Activated naive CD8-positive, alpha-beta T cell treated with anti-CD3 and anti-CD28 coated beads, Interleukin-2, amount 10 ng/mL, durations not matched to agents 7 days and 5 days (primary cell): ENCODE measurements at places on chromosomes 4 and X. TPM values are rescaled to one million over a fixed set of nuclear protein-coding genes. Genes with fewer than 3 reads are reported as not detected.

- H3K4me1 ChIP-seq = peaks cover 2% of the 10 kb centered on the region
- H3K4me3 ChIP-seq = no peak overlapping the region
- no peak overlapping the region for H3K27ac ChIP-seq
- H3K36me3 ChIP-seq = no peaks in the 10 kb centered on the region
Measured at GRCh38 chr4:112127048-112127637, 18.1 kb upstream of the FAM241A start.

GRCh38 chr4:183876268-183876934 is 28.7 kb upstream of the STOX2 start:
- no peak overlapping the region for H3K4me3 ChIP-seq
- DNase-seq = no peak
- H3K27ac ChIP-seq = no peak overlapping the region
- no peaks in the 10 kb centered on the region for H3K4me1 ChIP-seq
- H3K36me3 ChIP-seq = no peaks in the 10 kb centered on the region
- peaks cover 14% of the 10 kb centered on the region for H3K27me3 ChIP-seq

GRCh38 chr4:56272927-56273326 is 114.4 kb downstream of the AASDH start:
- peaks cover 37% of the 10 kb centered on the region for H3K27me3 ChIP-seq
- H3K36me3 ChIP-seq = no peaks in the 10 kb centered on the region
- H3K4me3 ChIP-seq = no peak overlapping the region
- H3K4me1 ChIP-seq = no peaks in the 10 kb centered on the region
- DNase-seq = no peak
- H3K27ac ChIP-seq = no peak overlapping the region

GRCh38 chrX:2498781-2499302 is 1.9 kb downstream of the DHRSX start:
- no peak for DNase-seq
- H3K27me3 ChIP-seq = no peaks in the 10 kb centered on the region
- peak overlapping the region; percentile 87 for H3K27ac ChIP-seq
- peak overlapping the region; percentile 84 for H3K4me3 ChIP-seq

Gene TIGD4
- total RNA-seq = 0.47 TPM

Gene FGF16
- not detected for total RNA-seq

Gene GIMD1
- not detected for total RNA-seq

Gene ASB9
- 0.83 TPM for total RNA-seq

Gene PSAPL1
- not detected for total RNA-seq

Gene USP17L18
- not detected for total RNA-seq

Gene GPR34
- 2.7 TPM for total RNA-seq

- H3K4me1 ChIP-seq = no peaks in the 10 kb centered on the region
- H3K4me3 ChIP-seq = no peak overlapping the region
- no peaks in the 10 kb centered on the region for H3K36me3 ChIP-seq
- H3K27me3 ChIP-seq = peaks cover 15% of the 10 kb centered on the region
- no peak overlapping the region for H3K27ac ChIP-seq
Measured at GRCh38 chrX:140766024-140766611, 56.6 kb downstream of the LINC00632 start.

DNA sequence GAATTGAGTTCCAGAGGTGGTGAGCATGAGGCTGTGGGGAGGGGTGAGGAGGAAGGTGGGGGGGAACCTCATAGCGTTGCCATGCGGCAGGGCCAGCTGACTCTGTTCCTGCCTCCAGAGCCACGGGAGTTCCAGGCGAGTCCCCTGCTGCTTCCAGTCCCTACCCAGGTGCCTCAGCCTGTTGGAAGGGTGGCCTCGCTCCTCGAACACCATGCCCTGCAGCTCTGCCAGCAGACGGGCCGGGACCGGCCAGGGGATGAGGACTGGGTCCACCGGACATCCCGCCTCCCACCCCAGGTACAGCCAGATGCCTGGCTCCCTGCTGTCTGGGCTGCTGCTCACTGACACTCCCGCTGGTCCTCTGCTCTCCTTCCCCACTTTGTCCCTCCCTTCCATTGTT is 7.9 kb downstream of the CCDC22 start:
- H3K27ac ChIP-seq = no peak overlapping the region
- H3K4me1 ChIP-seq = peaks cover 4% of the 10 kb centered on the region
- H3K36me3 ChIP-seq = peaks cover 12% of the 10 kb centered on the region
- no peaks in the 10 kb centered on the region for H3K27me3 ChIP-seq
- no peak for DNase-seq

Gene NUDT10
- 1.4 TPM for total RNA-seq
